ENCODE measurements at places on chromosomes 3 and 15.

GRCh38 chr3:40043444-40043755 lies 234.0 kb downstream of the MYRIP start:
- peak; percentile 9 for DNase-seq

DNA sequence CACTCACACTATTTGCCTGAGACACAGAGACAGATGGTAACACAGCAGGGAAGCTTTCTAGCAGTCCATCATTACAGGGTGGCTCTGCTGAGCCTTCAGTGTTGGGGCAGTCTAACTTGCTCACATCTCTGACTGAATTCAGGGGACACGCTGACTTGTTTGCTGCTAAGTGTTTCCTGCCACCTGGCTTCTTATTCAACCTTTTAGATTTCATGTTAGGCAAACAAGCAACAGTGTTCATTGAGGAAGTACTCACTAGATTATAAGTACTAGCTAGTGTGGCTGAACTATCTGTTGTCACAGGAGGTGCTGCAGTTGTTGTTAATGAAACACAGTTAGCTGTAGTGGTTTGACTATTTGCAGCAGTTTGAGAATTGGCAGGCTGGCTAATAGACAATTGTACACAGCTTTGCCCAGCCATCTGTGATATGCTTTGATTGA lies 37.3 kb downstream of the USF3 start:
- no peak for DNase-seq

- DNase-seq, result peak; percentile 9
Observed at GRCh38 chr15:92077353-92078085, 224.0 kb downstream of the SLCO3A1 start.

- DNase-seq, result no peak
Observed at GRCh38 chr3:114494498-114494897, 200.7 kb downstream of the TIGIT start.

DNA sequence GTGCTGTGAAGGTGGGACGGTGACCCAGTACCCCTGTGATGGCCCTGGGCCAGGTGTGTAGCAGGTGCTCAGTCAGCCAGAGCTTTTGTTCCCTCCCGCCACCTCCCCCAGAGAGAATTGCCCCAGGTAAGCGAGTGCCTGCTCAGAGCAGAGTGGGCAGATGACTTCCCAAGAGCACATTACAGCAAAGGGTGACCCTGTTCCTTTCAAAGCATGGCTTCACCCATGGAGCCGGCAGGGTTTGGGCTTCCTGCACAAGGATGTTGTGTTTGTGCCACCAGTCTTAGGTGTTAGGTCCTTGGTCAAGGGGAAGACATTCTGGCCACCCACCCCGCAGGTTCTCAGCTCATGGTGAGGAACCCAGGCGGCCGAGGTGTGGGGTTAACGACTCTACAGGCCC lies 30.7 kb downstream of the SLC6A6 start:
- DNase-seq, result no peak

DNA sequence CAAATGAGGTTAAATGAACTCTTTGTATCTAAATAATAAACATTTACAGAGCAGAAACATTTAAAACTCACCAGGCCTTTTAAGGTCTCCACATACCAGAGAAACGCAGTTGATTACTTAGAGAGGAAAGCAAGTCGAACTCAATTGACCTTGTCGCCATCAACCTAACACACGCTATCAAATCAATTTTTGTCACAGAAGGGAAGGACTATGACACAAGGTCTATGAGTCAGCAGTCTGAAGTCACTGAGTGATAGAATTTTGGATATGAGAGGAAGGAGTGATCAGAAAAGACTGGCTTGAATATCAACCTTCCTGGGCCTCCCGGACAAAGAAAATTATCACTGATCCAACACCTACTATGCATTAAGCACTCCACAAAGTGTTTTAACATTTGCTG lies 514.4 kb upstream of the ZNF385D start:
- DNase-seq, result no peak

GRCh38 chr3:10189557-10190354 lies 25.0 kb downstream of the IRAK2 start:
- DNase-seq, result no peak

- no peak for DNase-seq
Observed at GRCh38 chr15:64386291-64386690, 1.3 kb upstream of the TRIP4 start.

Measured in NCI-H1105 (cell line).